ENCODE measurements at places on chromosomes 2 and 18.

GRCh38 chr2:84441505-84441904, 17.6 kb downstream of the SUCLG1 start:
- DNase-seq, result no peak

DNA sequence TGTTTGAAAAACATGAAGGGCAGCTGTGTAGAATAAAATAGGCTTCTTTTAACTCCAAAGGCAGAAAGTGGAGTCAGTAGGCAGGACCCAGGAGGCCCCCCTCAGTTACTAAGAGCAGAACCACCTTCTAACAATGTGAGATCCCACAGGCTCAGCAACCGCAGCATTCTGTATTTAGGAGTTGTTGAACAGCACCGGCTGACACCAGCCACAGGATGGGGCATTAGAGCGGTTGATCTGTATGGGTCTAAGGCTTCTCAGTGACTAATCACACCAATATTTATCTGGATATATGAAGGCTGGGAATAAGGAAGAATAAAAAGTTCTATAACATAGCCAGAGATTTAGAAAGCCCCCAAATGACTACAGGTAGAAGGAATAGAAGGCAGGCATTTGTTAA, 51.7 kb downstream of the MYO5B start:
- no peak for DNase-seq

DNA sequence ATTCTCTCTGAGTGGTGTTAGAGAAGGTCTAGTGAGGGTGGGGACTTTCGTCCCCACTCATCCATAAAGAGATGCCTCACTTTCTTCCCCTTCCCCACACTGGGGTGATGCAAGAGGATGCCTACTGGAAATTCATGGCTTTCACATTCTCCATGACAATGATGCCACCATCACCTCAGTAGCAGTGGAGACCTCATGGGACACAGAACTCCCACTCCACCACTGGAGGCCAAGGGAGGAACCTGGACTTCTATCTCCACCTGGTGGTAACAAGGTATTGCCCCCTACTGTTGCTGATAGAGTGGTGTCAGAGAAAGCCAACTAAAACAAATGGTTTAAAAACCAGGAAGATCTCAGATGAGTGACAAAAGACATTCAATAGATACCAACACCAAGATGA, 110.9 kb downstream of the INHBB start:
- DNase-seq, result no peak

- no peak for DNase-seq
Observed at GRCh38 chr2:27805180-27805579, 33.7 kb downstream of the MRPL33 start.

GRCh38 chr2:62338111-62338510, 142.2 kb downstream of the B3GNT2 start:
- DNase-seq, result no peak

DNA sequence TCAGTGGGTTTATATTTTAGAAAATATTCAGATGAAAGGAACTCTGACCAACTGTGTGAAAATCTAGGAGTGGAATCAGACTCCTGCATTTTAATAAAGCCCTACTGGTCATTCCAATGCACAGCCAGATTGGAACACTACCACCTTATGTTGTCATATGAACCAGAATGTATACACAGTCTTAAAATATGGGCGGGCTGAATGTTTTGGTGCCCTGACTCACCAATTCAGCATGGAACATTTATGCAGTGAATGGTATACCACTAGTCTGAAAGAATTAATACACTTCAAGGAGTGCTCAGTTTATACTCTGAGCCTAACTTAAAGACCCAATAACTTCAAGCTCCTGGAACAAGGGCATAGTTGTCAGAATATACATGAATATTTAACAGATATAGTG, 280.9 kb upstream of the TCF4 start:
- no peak for DNase-seq

DNA sequence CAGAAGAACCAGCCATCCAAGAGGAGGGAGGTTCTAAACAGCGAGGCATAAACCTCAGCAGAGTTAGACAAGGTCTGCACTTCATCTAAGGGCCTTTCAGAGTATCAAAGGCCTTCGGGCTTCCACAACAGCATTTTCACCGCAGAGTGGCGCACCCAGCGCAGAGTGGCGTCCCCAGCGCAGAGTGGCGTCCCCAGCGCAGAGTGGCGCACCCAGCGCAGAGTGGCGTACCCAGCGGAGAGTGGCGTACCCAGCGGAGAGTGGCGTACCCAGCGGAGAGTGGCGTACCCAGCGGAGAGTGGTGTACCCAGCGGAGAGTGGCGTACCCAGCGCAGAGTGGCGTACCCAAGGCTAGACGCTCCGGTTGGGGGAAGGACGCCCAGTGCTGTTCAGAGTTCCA, 137.9 kb downstream of the ZNF516 start:
- no peak for DNase-seq

DNA sequence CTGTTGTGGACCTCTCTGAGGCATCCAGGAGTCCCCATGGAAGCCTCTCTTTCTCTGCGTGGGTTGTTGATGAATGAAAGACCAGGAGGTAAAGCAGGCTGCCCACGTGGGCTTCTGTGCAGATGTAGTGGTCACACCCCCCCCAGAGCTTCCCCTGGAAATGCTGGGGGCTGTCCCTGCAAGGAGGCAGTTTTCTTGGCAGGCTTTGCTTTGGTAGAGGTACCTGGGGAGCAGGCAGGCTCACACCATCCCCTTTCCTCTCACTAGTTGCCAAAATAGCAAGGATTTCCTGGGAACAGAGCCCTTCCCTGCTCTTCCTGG, 97.6 kb upstream of the MAP3K20 start:
- DNase-seq, result no peak

DNA sequence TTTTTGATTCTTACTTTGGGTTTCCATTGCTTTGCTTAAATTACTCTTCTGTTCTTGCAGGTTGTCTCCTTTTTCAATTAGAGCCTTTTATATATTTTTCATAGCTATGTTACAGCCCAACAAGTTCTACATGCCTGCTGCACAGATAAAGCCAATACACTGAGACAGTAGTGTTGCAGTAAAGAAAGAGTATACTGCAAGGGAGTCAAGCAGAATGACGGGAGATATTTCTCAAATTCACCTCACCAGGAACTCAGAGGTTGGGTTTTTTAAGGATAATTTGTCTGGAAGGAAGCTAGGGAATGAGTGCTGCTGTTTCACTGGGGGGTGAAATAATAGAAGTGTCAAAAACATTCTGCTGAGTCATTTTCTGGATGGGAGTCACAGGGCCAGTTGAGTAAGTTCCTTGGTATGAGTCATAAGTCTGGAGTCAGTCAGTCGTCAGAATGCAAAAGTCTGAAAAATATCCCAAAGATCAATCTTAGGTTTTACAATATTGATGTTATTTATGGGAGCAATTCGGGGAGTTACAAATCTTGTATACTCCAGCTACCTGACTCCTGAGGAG, 193.0 kb upstream of the RGPD4 start:
- no peak for DNase-seq

DNA sequence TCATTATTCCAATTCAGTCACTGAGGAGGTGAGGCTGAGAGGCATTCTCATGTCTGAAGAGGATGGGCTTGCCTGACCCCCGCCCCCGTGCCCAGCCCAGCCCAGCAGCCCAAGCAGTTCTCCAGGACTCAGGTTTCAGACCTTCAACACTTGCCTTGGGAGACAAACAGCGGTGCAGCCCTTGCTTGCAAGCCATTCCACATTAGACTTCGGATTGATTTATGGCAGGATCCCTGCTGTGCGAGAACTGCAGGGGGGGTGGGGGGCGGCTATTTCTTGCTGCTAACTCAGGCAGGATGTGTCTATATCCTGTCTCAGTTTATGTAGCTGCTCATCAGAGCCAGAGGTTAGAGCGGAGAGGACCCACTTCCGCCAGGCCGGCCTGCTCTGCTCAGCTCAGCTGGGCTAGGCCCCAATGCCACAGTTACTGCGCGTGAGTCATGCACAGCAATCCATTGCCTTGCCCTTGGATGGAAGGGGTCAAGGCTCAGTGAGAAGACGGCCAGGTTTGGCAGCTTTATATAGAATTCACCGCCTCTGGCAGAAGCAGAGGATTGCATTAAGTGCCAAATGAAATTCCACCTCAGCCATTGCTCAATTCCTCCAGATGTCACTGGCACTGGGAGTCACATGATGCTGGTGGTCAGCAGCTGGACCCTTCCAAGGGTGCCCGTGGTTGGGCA, 1.8 kb downstream of the GYPC start:
- DNase-seq, result no peak

GRCh38 chr18:26543373-26543772, 5.0 kb downstream of the KCTD1 start:
- no peak for DNase-seq

DNA sequence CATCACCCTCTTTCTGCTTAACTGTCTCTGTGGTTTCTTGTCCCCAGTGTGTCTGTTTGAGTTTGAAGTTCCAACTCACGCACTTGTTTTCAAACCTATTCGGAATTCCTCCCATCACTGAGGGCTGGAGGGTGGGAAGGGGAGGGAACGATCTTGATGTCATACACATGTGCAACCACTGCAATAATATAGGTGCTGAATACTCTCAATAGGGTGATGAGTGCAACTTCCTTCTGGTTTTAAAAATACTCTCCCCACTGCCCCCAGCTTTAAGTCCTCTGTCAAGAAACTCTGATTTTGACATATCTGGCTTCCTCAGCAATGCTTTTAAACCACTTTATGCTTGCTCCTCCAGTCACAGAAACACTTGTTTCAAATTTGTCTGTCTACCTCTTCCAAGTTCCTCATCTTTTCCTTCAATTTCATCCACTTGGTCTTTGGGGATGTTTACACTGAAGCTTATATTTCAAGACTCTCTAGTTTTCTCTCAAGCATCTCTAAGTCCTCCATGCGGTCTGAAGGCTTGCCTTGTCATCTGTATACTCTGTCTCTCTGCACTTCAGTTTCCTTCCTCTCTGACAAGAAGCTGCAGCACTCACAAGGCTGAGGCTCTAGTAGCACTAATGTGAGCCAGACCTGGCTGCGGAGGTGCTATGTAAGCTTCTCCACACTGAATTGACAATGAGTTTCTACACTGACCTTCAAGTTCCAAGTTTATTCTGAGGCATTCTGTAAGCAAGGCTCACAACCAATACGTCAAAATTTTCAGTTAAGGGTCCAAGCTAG, 422.3 kb downstream of the ZEB2 start:
- DNase-seq, result no peak

- no peak for DNase-seq
Observed at GRCh38 chr2:145598434-145598833, 1078.5 kb upstream of the ZEB2 start.

DNA sequence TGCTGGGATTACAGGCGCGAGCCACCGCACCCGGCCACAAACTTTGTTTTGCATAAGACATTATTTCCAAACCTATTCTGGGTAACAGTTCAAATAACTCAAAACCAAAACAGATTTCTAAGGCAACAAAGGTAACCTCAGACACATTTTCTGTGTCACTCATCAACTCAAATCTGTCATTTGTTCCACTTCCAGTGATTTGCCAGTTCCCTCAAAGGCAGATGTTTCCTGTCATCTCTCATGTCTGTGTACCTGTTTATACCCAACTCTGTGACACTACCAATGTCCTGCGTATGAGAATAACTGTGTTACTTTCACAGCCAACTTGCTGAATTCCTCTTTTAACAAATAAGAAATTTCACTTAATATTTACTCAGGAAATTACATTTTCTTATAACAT, 54.4 kb downstream of the SCN3A start:
- DNase-seq, result no peak

- DNase-seq, result no peak
Observed at GRCh38 chr2:149544692-149545091, 42.9 kb downstream of the MMADHC start.

DNA sequence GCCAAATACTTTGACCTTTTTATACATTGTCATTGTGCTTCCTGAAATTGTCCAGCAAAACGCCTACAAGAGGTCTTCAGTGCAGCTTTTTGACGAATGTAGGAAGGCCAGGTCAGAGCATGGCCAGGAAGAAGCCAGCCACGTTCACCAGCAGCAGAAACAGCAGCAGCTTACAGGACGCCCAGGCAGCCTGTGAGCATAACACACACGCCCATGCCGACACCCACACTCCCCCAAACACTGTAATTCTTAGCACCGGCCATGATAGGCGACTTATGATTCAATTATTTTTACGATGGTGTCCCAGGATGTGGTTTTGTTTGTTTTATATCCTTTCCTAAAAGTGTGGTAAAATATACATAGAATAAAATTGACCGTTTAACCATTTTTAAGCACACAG, 249.1 kb upstream of the SALL3 start:
- no peak for DNase-seq

GRCh38 chr2:11592671-11593574, 59.1 kb downstream of the GREB1 start:
- DNase-seq, result no peak

- no peak for DNase-seq
Observed at GRCh38 chr18:53780666-53781065, 443.8 kb downstream of the MBD2 start.
